Activated CD4-positive, alpha-beta T cell treated with anti-CD3 and anti-CD28 coated beads, Interleukin-2, amount 50 U/mL, for 1 hour (primary cell): ENCODE measurements at places on chromosomes 5 and 9.

GRCh38 chr5:96440185-96440538, 7.1 kb upstream of the PCSK1 start:
- no peak for DNase-seq

DNA sequence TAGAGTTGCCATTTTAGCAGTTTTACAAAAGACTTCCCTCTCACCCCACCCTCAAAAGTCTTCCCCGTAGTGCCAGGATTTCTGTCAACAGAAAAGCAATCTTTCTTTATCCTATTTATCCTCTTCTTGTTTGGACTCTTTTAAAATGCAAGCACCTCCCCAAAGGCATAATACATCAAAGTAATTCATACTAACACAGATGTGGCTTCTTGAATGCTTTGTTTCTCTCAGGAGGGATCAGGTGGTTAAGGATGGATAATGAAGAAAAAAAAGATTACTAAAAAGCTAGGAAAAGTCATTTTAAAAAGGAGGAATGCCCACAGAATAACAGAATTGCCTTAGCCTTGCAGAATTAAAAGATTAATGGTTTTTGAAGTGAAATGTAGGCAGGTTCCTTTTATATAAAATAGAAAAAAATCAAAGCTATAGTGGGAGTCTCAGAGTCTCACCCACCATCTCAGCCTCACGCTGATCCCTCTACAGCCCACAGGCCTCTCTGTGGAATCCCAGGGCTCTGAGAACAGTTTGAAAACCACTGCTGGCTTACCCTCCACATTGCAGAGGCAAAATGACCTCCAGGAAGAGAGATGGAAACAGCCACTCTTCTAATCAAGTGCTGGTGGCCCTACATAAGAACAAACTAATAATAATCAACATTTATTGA, 102.2 kb downstream of the GCNT1 start:
- no peak for DNase-seq

DNA sequence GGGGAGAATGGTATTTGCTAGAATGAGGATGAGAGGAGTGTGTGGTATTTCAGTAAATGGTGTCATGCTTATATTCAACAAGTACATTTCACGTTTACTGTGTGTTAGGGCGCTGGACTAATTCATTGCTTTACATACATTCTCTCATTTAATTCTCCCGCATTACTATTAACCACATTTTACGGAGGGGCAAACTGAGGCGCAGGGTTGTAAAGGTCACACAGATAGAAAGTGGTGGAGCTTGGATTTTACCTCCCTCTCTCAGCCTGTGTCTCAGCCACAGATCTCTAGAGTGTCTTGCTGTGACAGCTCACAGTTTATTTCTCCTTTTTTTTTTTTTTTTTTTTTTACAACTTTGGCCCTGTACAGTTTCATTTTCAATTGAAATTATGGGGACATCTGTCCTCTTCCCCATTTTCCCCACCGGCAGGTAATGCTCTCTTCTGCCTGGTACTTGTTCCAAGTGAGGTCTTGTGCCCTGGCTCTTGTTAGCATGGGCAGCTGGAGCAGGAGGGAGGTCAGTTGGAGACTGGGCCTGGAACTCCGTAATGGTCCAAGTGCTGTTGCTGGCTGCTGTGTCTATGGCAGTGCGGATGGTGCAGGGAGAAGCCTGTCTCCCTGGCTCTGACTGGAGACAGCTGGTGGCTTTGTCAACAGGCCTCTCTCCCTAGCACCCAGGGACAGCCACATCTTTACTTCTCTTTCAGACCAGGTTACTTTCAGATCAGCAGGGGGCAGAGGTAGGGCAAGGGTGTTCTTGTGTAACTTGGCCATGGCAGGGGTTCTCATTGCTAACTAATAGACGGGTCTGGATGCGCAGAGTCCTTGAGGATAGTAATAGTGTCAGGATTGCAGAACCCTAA, 20.5 kb upstream of the NDST1 start:
- DNase-seq: no peak

DNA sequence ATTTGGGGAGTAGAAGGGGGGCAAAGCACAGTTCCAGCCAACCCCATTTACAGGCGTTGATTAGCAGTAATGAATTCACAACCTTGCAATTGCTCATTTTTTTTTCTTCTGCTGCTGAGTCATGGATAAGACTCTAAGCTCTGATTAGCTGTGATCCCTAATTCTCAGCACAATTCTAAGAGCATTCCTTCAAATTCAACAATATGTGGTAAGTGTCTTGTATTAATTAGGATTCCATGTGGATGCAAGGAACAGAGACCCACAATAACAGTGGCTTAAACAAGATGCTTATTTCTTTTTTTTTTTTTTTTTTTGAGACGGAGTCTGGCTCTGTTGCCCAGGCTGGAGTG, 133.4 kb downstream of the PALM2AKAP2 start:
- no peak for DNase-seq

DNA sequence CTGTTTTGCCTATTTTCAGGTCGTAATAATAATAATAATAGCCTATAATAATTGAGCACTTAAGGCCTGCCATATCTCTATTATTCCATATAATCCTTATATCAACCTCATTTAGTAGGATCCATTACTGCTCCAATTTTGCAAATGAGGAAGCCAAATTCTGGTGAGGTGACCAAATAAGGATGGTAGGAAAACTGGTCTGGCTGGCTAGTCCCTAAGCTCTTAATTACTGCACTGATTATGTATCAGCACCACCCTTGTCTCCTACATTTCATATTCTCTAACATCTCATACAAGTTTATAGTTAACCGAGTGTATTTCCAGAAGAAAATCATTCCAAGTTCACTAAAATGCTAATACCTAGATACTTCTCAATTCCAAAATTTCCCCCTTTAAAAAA, 166.5 kb upstream of the RGMB start:
- DNase-seq: no peak
